Activated CD4-positive, alpha-beta T cell treated with anti-CD3 and anti-CD28 coated beads, Interleukin-2, amount 50 U/mL, for 1 hour (primary cell): ENCODE measurements at places on chromosomes 4 and X.
A peak's percentile ranks its signal among the peaks of the same experiment; 100 is the strongest.

DNA sequence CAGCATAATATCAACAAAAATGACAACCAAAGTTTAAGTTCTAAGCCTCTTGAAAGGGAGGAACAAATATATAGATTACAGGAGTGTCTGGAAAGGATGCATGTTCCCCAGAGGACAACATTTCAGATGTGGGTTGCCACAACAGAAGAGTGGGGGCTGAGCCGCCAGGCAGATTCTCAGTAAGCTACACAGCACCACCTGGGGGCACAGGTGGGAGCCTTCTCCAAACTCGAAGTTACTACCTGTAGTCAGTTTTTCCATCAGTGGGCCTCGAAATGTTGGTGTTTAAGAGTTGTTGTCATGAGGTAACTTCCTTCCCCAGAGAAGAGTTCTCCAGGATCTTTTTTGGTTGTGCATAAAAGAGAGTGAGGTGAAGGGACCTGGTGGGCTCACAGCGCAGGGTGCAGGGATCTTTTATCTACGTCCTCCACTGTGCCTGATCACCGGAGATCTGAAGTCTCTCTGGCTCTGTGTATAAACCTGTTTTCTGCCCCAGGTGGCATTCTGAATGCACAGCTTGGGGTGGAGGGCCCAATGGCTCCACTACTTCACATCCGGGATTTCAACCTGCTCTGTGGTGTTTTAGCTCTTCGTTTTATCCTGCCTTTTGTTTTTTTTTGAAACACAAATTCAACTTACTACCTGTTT is 58.4 kb upstream of the STS start:
- peak; percentile 35 for DNase-seq

DNA sequence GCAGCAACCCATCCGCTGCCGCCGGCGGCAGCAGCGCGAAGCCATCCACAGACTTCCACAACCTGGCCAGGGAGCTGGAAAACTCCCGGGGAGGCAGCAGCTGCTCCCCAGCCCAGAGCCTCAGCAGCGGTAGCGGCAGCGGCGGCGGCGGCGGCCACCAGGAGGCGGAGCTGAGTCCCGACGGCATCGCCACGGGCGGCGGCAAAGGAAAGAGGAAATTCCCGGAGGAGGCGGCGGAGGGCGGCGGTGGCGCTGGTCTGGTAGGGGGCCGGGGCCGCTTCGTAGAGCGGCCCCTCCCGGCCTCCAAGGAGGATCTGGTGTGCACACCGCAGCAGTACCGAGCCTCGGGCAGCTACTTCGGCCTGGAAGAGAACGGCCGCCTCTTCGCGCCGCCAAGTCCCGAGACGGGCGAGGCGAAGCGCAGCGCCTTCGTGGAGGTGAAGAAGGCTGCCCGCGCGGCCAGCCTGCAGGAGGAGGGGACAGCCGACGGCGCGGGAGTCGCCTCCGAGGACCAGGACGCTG is 4.9 kb downstream of the PRDM8 start:
- DNase-seq = peak; percentile 78

DNA sequence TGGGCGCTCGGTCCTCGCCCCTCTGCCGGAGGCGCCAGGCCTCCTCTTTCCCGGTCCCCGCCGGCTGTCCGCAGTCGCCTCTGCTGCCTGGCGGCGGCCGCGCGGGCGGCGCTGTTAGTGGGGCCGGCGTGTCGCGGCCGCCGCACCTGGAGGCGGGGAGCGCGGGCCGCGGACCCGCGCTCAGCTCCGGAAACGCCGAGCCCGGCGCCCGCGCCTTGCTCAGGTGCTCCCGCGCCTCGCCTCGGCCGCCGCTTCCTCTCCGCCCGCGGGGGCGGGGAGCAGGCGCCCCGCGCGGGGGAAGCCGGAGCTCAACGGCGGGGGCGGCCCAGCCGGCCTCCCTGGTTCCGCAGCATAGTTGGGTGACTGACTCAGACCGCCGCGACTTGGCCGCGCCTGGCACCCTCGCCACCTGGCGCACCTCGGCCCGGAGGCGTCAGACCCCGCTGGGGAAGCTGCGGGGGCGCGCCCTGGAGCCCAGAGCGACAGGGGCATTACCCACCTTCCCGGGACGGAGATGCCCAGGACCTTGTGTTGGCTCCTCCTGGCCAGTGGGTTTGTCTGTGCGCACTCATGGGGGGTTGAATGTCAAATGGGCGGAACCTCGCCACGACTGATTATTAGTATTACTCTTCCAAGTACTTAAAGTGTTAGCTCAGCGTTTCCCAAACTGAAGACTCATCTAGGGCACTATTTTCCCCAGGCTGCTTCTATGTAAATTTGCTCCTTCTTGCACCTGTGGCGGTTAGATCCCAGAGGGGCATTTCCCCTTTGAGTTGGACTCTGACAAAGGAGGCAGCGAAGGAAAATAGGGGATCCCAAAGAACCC is at the start of gene ARAP2:
Gene ARAP2, minus strand, starts transcription at position 258 of the 826 bp plus-strand sequence. CDS start 15,028 bp downstream, outside the sequence.
- peak; percentile 68 for DNase-seq

DNA sequence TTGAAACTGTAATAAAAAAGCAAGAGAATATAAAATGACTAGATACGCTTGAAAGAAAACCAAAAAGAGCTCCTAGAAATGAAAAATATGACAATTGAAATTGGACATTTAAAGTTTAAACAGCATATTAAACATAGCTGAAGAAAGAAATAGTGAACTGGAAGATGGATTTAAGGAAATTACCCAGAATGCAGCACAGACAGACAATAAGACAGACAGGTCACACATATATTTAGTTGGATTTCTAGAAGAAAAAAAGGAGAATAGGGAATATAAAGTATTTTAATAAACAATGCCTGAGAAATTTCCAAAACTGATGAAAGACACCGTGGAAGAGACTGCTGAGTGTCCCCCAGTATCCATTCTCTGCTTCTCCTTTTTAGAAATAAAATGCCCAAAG is 6.6 kb downstream of the DUSP9 start:
- DNase-seq = no peak

DNA sequence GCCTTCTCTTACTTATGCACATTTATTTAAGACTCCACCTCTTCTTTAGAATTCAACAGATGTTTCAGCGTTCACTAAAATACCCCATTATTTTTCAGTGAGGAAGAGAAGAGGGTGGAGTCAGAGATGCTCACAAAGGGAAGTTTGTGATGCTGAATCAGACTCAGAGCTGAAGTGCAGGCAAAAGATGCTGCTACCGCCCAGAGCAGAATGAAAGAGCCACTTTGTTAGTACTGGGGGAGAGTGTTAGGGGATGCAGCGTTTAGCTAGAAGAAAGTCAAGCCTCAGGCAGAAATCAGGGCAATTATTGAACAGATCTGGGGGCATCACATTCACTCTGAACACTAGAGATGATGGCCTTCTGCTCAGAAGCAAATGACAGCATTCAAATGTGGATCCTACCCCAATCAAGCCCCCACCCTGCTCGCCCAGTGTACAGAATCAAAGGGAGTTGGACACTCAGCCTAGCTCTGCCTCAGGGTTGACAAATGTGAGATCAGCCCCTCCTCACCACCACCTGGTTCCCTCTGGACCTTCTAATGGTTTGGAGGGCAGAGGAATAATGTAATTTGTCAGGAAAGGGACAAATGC is 138.3 kb downstream of the UNC5C start:
- no peak for DNase-seq

DNA sequence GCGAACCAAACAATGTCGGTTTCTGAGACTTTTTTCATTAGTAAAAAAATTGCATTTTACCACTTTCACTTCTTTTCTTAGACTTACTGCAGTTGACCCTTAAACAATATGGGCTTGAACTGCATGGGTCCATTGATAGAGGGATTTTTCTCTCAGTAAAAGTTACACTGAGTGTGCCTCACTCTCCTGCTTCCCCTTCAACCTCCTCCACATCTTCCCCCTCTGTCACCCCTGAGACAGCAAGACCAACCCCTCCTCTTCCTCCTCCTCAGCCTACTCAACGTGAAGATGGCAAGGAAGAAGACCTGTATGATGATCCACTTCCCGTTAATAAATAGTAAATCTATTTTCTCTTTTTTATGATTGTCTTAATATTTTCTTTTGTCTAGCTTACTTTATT is 43.4 kb downstream of the TEC start:
- no peak for DNase-seq
